ENCODE measurements at places on chromosomes 2 and 18.

GRCh38 chr2:238852206-238852869 lies 4.5 kb downstream of the TWIST2 start:
- no peak for DNase-seq

- DNase-seq = peak; percentile 76
Observed at GRCh38 chr2:172427256-172427989, at the start of gene ITGA6. ITGA6 (plus strand) TSS chr2:172427586.

DNA sequence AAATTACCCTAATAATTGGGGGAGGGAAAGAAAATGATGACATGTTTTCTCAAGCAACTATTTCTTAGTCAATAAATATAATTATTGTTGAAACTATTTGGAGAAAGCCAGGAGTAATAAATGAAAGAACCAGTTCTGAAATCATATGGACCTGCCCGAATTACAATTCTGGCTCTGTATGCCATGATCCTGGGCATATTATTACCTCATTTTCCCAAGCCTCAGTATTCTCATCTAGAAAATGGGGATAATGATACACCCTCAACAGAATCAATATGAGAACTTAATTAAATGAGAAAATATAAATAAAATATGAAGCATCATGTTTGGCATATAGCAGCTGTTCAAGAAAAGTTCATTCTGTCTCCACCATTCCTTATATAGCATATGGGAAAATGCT lies 22.9 kb downstream of the ARHGEF33 start:
- DNase-seq = no peak

GRCh38 chr2:120857931-120858330 lies 122.3 kb downstream of the GLI2 start:
- no peak for DNase-seq

- DNase-seq = no peak
Observed at GRCh38 chr2:241982706-241983570, 113.4 kb downstream of the RTP5 start.

DNA sequence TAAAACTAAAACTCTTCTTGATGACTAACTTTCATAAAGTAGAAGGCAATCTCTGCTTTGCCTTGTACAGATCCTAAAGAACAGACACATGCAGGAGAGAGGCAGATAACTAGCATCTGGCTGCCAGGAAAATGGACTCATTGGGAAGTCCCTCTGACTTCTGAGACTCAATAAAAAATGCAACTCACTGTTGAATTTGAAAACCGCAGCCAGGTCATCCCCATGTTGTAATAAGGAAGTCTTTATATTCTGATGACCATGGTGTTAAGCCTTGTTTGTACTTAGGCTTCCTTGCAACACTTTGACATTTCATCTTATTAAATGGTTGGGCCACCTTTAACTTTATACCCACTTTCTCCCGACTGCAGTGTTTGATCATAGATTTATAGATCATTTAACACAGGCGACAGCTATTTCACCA lies 375.1 kb upstream of the KCNH7 start:
- no peak for DNase-seq

DNA sequence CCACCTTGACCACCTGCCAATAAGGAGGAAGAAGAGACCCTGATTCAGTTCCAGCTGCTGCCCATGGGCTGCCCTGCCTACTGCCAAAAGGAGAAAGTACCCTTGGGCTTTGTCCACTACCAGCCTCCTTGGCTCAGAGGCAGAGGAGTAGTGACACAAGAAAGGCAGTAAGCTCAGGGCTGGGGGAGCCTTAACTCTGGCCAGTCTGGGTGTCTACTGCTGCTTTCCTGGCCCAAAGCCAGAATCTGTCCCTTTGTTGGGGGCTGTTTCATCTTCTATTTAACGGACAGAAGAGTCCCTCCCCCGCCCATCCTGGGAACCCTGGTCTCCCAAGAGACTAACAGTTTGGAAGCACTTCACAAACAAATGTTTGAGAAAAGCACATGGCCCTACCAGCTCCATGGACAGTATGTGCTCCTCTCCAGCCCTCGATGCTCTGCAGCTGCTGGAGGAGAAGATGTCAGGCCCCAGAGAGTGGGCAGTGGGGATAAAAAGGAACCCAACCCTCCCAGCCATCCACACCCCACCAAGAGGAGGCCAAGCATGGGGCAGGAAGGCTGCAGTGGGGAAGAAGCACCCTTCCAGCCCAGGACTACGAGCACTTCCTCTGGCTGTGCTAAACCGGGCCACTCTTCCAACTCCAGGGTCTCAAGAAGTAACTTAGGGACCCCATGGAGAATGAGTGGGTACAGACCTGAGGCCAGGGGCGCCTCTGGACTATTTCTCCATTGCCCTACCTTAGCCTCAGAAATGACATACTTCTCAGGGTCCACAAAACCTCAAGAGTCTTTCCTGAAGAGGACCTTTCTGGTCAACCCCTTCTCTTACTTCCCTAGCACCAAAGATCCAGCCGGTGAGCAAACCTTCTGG lies 1.2 kb downstream of the ATG9A start:
- DNase-seq = no peak

DNA sequence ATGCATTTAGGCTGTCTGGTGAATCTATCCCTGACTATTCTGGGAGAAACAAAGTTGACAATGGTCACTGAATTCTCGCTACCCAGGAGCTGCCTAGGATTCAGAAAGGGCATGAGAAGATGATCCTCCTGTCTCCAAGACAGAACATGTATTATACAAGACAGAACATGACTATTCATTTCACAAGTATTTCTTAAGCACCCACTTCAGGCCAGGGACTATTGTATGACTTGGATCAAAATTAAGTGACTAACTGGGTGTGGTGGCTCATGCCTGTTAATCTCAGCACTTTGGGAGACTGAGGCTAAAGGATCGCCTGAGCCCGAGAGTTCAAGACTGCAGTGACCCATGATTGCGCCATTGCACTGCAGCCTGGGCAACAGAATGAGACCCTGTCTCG lies 235.8 kb upstream of the RAB12 start:
- DNase-seq = no peak

DNA sequence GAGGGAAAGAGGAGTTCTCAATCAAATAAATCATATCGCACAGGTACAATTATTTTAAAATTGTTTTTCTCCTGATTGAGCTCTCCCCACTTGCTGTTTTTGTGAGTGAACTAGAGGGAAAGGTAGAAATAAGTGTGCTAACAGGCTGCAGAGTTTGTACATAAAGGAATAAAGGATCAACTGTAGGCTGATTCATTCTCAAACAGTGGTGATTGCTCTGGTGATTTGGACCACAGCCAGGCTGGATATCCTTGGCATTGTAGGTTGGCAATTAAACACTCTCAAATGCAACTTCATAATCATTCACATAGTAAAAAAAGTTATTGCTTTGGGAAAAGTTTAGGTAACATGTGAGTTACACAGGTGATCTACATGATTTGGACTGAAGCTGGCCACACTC lies 29.8 kb downstream of the LRP1B start:
- DNase-seq = no peak

- no peak for DNase-seq
Observed at GRCh38 chr2:126798276-126799140, 100.2 kb upstream of the TEX51 start.

DNA sequence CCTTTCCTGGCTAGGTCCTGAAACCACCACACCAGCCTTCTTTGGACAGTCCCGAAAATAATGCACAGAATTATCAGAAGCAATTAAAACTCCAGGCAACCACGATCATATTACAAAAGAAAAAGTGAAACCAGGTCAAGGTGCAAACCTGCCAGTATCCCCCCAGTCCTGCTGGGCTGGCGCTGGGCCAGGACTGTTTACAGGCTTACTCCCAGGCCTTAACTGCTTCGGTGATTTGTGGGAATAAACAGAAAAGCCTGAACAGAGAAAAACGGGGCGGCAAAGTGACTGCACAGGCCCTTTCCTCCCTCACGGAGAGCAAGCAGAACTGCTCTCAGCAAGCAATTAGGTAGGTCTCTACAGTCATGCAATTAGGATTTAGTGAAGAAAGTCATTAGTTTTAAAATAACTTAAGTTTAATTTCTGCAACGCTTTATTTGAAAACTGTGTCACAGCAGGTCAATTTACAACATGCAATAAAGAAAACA lies 1.3 kb downstream of the HDAC4 start:
- DNase-seq = peak; percentile 36

GRCh38 chr2:200788121-200788718 lies 23.5 kb upstream of the BZW1 start:
- DNase-seq = no peak

- DNase-seq = no peak
Observed at GRCh38 chr2:204264085-204264553, 281.2 kb upstream of the PARD3B start.

DNA sequence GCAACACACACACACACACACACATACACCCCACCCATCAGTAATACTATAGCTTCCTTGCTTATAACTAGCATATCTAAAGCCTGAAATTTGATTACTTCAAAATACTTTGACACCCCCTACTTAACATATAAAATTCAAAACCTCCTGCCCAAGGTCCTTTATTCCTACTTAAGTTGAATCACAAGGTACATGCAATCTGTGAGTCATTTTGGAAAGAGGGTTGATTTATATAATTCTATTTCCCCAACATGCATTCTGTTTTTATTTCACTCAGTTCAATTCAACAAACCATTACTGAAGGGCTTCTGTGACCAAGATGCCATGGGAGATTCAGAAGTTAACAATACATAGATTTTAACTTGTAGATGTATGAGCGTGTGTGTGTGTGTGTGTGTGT lies 420.7 kb downstream of the METTL4 start:
- DNase-seq = no peak

- DNase-seq = no peak
Observed at GRCh38 chr2:72892506-72893173, 5.4 kb downstream of the SPR start.

DNA sequence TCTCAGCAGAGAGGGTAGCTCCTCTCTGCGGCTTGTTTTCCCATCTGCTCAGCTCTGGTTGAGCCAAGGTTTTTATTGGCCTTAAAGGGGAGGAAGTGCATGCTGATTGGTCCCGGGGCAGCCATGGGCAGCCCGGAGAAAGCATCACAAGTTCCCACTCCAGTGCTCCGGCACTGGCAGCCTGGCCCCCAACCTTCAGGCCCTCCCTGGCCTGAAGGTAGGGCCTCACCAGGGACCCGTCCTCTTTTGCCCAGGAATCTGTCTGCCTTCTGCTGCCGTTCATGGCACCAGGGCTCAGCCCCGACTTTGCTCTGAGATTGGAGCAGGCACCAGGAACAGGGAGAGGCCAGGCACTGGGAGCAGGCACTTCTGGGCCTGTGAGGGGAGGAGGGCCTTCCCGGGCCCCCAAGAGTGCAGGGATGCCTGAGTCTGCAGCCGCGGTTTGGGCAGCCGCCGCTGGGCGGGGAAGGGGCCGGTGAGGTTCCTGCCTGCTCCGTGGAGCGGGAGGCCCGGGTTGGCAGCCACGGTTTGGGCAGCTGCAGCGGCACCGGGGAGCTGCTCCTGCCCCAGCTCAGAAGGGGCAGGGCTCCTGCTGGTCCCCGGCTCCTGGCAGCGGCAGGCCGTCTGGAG lies 17.5 kb upstream of the ILKAP start:
- DNase-seq = no peak

- DNase-seq = no peak
Observed at GRCh38 chr18:78630356-78630755, 349.3 kb upstream of the SALL3 start.

DNA sequence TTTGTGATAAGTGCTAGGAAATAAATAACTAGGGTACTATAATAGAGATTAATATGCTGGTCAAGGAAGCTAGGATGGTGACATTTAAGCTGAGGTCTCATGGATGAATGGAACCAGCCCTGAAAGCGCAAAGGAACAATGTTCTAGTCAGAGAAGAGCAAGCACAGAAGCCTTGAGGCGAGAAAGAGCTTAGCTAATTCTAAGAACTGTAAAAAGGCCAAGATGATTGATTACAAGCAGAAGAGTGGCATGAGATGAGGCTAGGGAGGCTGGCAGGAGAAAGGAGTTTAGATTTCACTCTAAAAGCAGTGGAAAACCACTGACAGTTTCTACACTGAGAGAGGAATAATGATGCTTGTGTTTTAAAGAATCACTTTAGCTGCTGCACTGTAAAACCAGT lies 3.4 kb upstream of the YIPF4 start:
- no peak for DNase-seq

- no peak for DNase-seq
Observed at GRCh38 chr2:141041281-141041680, 1089.5 kb downstream of the LRP1B start.

GRCh38 chr2:24164416-24164973 lies 10.4 kb upstream of the FAM228A start:
- peak; percentile 18 for DNase-seq

GRCh38 chr18:65082907-65083306 lies 667.9 kb upstream of the CDH7 start:
- no peak for DNase-seq

GRCh38 chr2:134129900-134130537 lies 123.9 kb upstream of the MGAT5 start:
- DNase-seq = no peak

- no peak for DNase-seq
Observed at GRCh38 chr2:159152128-159152778, 134.2 kb downstream of the WDSUB1 start.

- DNase-seq = no peak
Observed at GRCh38 chr2:119114266-119114665, 44.3 kb downstream of the C1QL2 start.

DNA sequence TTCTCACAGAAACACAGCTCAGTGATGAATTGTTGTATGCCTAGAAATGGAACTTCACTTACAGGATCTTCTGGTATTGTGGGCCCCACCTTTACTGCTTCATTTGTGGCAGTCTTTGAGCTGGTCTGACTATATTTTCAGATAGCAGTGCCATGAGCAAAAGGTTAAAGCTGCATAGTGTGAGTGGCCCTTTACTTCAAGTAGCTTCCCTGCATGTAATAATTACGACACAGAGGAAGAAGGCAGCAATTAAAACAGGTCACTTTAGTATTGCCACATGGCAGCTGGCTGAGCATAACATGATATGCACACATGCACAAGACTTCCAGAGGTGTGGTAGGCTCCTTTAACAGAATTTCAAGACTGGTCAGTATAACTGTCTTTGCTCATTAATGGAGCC lies 426.3 kb upstream of the ZEB2 start:
- no peak for DNase-seq

DNA sequence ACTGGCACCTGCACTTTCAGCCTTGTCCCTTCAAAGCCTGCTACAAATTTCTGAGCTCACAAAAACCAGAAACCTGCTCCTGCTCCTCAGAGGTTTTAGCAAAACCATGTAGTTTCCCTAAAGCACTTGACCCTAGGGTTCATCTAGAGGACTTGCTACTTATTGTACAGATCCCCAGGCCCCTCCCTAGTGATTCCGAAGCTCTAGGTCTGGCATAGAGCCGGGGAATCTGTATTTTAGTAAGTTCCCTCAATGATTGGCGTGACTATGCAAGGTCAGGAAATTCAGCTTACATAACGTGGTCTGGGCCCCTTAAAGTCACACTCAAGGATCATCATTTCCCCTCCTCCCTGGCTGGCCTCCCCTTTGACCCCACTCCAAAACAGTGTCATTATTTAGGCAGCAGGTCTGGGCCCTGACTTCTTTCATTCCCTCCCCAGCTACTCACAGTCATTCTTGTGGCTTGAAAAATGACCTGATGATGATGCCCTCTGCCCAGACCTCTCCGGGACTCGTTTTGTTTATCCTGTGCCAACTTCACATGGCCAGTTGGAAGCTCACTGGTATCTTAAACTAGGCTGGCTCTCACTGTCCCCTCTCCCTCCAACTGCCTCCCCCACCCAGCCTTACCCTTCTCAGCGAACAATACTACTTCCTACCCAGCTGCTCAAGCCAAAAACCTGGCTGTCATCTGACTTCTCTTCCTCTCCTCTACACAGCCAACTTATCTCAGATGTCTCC lies 36.0 kb downstream of the WDFY1 start:
- DNase-seq = no peak

GRCh38 chr2:213235741-213236140 lies 48.5 kb upstream of the SPAG16 start:
- no peak for DNase-seq

All from stimulated activated CD4-positive, alpha-beta T cell treated with anti-CD3 and anti-CD28 coated beads, Interleukin-1b, Interleukin-23, amount 100 ng/mL, for 4 hours (primary cell).